ENCODE measurements at places on chromosomes 13 and 19.

DNA sequence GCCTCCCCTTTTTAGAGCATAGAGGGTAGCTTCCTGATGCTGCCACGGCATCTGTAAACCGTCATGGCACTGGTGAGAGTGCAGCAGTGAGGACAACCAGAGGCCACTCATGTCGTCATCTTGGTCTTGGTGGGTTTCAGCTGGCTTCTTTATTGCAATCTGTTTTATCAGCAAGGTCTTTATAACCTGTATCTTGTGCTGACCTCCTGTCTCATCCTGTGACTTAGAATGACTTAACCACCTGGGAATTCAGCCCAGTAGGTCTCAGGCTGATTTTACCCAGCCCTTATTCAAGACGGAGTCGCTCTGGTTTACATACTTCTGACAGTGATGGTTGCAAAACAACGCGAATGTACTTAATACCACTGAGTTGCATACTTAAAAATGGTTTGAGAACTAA lies 14.4 kb upstream of the FBN3 start:
- DNase-seq, result no peak

GRCh38 chr13:39402221-39402970 lies 200.6 kb downstream of the LHFPL6 start:
- DNase-seq, result no peak

GRCh38 chr19:7544626-7545025 lies 9.1 kb downstream of the PNPLA6 start:
- no peak for DNase-seq

GRCh38 chr13:102704238-102705058 lies 9.6 kb upstream of the METTL21C start:
- DNase-seq, result no peak

- no peak for DNase-seq
Measured at GRCh38 chr13:53060840-53061490, 32.4 kb downstream of the OLFM4 start.

GRCh38 chr19:56106397-56106849 lies 14.7 kb downstream of the ZNF787 start:
- DNase-seq, result no peak

DNA sequence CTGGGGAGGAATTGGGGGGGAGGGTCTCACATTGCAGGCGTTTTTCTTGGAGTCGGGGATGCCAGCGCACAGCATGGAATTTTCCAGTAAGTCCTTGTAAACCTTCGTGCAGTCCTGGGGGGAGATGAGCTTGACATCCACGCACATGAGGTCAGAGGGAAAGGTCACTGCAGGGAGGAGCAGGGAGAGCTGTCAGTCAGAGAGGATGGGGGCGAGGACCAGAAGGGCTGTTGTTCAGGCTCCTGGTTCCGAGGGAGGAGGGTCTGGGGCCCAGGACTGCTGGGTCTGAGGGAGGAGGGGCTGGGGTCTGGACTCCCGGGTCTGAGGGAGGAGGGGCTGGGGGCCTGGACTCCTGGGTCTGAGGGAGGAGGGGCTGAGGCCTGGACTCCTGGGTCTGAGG lies 4.0 kb downstream of the KLK7 start:
- no peak for DNase-seq

DNA sequence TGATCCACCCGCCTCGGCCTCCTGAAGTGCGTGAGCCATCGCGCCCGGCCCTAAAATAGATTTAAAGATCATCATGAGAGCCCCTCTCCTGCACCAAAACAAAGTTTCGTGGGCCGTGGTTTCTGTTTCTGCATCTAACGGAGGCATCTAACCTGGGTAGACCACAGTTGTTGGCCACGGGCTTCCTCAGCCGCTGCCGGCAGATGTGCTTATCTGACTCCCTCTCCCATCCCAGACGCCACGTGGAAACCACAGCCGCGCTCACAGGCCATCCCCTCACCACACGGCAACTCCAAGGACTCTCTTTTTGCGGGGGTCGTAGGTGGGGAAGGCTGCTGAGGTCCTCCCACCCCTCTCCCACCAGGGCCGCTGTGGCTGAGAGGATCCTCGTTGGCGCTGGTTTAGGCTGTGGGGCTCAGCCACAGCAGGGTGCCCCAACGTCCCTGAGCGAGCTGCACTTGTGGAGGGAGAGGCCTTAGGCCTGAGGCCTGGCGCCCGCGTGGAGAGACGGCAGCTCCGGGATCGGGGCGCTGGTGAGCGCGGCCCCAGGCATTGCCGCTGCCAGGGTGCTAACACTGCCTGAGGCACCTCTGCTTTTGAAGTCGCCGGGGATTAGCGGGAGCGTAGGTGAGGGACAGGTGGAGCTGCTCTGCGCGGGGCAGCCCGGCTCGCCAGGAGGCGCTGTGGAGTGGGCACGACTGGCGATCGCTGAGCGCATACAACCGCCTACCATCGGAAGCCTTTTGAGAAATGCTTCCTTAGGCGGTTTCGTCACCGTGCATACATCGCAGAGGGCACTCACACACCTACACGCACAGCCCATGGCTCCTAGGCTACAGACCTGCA lies 8.9 kb downstream of the ZSCAN1 start:
- no peak for DNase-seq

- DNase-seq, result peak; percentile 6
Measured at GRCh38 chr19:3471954-3472655, 8.2 kb downstream of the SMIM24 start.

GRCh38 chr13:113002206-113002912 lies 33.3 kb downstream of the MCF2L start:
- no peak for DNase-seq

- no peak for DNase-seq
Measured at GRCh38 chr19:5035793-5036697, 67.1 kb downstream of the KDM4B start.

DNA sequence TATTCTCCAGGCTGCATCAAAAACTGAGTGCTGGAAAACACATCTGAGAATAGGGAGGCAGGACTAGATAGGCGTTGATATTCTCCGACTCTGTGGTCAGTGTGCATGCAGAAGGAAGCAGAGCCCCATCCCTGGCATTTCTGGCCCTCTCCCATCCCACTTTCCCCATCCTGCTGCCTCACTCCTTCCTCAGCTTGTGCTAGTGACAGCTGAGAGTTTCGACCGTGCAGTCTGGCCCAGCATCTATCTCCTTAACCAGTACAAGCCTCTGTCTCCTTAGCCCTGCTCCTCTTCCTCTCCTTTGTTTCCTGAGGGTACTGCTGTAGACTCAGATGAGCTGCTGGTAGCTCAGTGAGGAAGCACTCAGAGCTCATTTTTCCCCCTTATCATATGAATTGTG lies 163.2 kb downstream of the SUCLA2 start:
- DNase-seq, result no peak

GRCh38 chr19:47357788-47358680 lies 8.9 kb downstream of the DHX34 start:
- DNase-seq, result no peak

DNA sequence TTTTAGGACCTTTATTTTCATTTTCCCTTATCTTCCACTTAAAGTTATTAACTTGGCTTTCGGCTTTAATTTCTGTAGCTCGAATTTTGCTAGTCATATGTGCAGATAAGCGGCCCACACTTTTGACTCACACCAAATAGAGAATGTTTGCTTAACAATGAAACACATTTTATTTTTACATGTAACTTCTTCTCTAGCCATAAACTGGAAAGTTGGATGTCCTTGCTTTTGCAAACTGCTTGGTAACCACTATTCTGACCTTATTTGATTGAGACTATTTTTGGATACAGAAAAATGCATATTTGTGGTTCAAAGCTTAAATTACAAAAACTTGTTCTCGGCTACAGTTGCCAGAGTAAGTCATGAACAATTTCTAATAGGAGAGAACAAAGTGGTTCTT lies 600.0 kb downstream of the KCTD12 start:
- no peak for DNase-seq

DNA sequence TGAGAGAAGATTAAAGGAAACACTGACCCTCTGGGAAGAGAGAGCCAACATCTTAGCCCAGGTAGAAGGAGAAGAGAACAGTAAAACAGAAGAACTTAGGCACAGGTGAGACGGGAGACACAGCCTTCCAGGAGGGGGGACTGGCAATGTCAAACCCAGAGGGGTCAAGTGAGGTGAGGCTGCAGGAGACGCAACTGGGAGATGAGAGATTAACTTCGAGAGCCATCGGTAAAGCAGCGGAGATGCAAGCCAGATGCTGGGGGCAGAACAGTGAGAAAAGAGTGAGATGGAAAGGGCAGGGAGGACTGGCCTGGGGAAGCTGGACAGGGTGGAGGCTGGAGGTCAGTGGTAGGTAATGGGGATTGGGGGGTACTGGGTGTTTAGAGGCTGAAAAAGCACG lies 5.2 kb downstream of the INSR start:
- DNase-seq, result no peak

- DNase-seq, result no peak
Measured at GRCh38 chr13:34340534-34340933, 522.6 kb downstream of the RFC3 start.

DNA sequence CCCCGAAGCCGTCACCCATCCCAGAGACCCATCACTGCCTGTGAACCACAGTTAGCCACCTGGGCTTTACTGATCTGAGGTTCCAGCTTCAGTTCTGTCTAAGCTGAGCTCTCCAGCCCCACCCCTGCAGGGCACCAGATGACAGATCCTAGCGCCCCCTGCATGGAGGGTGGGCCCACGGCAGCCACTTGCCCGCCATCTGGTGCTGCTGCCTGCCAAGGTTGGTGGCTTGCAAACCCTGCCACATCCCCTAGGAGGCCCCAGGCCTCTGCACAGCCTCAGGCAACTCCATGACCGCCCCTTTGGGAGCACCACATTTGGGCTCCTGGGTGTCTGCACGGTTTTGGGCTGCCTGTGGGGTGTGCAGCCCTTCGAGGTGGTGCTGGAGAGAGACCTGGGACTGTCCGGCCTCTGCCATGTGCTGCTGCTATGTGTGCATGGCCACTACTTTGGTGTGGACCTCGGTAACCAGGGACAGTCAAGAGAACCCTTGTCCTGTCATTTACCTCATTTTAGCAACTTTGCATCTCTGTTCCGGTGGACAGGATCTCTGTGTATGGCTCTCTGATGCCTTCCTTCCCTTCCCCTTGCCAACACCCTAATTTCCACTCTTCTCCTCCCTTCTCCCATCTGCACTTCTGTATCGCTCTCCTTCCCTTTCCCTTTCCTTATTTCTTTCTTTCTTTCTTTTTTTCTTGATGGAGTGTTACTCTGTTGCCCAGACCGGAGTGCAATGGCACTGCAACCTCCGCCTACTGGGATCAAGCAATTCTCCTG lies 17.4 kb upstream of the SDHAF1 start:
- DNase-seq, result no peak

DNA sequence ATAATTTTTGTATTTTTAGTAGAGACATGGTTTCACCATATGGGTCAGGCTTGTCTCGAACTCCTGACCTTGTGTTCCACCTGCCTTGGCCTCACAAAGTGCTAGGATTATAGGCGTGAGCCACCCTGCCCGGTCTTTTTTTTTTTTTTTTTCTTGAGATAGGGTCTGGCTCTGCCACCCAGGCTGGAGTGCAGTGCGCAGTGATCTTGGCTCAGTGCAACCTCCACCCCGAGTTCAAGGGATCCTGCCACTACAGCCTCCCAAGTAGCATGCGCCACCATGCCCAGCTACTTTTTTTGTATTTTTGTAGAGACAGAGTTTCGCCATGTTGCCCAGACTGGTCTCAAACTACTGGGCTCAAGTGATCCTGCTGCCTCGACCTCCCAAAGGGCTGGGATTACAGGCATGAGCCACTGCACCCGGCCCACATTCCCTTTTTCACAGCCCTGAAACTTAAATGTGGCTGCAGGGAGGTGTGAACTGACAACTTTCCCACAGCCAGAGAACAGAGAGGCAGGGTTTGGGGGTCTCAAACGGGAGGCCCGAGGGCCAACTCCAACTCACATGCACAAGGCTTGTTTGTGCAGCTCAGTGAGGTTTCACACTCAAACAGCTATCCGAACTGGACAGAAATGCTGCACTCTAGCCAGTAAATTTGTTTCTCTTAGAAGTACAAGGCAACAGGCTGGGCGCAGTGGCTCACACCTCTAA lies 4.4 kb upstream of the S1PR5 start:
- DNase-seq, result no peak

DNA sequence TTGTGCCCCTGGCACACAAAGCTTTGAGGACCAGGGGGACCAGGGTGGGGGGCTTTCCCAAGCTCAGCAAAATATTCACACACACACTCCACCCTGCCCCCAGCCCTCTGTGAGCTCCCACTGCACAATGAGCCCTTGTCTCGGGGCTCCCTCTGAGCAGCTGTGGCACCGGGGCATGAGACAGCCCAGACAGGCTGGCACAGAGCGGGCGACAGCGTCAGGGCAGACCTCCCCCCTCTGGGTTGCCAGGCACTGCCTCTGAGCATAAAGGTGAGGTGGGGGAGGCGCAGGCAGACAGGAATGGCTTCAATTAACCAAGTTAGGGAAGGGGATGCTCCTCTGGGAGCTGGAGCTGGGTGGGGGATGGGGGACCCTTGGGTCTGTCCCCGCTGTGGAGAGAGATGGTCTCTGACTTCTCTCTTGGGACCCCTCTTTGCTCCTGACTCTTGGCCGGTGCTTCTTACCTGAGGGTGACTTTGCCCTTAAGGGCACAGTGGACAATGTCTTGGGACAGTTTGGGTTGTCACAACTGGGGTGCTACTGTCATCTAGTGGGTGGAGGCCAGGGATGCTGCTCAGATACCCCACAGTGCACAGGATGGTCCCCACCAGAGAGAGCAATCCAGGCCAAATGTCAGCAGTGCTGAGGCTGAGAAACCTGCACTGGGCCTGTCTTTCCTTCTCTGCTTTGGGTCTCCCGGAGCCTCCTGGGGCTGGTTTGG lies 30.3 kb downstream of the LYL1 start:
- no peak for DNase-seq
